Bladder microvascular endothelial cell (primary cell): ENCODE measurements at places on chromosomes 2 and 18. TPM values are rescaled to one million over a fixed set of nuclear protein-coding genes. Genes with fewer than 3 reads are reported as not detected.

The CCDC74B gene
- total RNA-seq = 0.65 and 0.94 TPM in 2 replicates

The NMS gene
- not detected in 2 replicates for total RNA-seq

The CIB4 gene
- total RNA-seq = not detected in 2 replicates

The ORC4 gene
- 9.7 and 35.4 TPM in 2 replicates for total RNA-seq

The CFC1 gene
- not detected in 2 replicates for total RNA-seq
